Lung (tissue), 17 donors: ENCODE measurements at places on chromosomes 5 and 9. TPM values are rescaled to one million over a fixed set of nuclear protein-coding genes. Genes with fewer than 3 reads are reported as not detected.

The ELL2 gene
- 30.6 TPM for polyA plus RNA-seq

The SCGB3A2 gene
- 914 TPM for polyA plus RNA-seq

- H3K4me3 ChIP-seq, result no peak overlapping the region
- H3K4me1 ChIP-seq, result no peaks in the 10 kb centered on the region
- DNase-seq, result no peak
- H3K27me3 ChIP-seq, result no peaks in the 10 kb centered on the region
Measured at GRCh38 chr9:109269081-109269480, 51.8 kb downstream of the EPB41L4B start.

The PTGES gene
- polyA plus RNA-seq, result 19.8 TPM

- no peak overlapping the region for H3K4me3 ChIP-seq
- H3K4me1 ChIP-seq, result peaks cover 7% of the 10 kb centered on the region
- peak overlapping the region; percentile 43 for H3K27ac ChIP-seq
- no peaks in the 10 kb centered on the region for H3K27me3 ChIP-seq
- H3K36me3 ChIP-seq, result no peaks in the 10 kb centered on the region
Measured at GRCh38 chr5:149452665-149453617, 73.8 kb upstream of the IL17B start.

- no peaks in the 10 kb centered on the region for H3K27me3 ChIP-seq
- H3K4me3 ChIP-seq, result no peak overlapping the region
- H3K4me1 ChIP-seq, result no peaks in the 10 kb centered on the region
- no peak for DNase-seq
Measured at GRCh38 chr5:76684756-76685519, 31.0 kb upstream of the F2R start.

The C6 gene
- 2.4 TPM for polyA plus RNA-seq

GRCh38 chr5:122182491-122182921, 53.2 kb downstream of the ZNF474 start:
- H3K4me1 ChIP-seq, result peaks cover 3% of the 10 kb centered on the region
- no peaks in the 10 kb centered on the region for H3K36me3 ChIP-seq
- H3K4me3 ChIP-seq, result no peak overlapping the region
- DNase-seq, result peak; percentile 61
- no peaks in the 10 kb centered on the region for H3K27me3 ChIP-seq

GRCh38 chr9:113446323-113446740, 17.2 kb upstream of the RGS3 start:
- no peaks in the 10 kb centered on the region for H3K4me1 ChIP-seq
- peak; percentile 77 for DNase-seq
- no peak overlapping the region for H3K27ac ChIP-seq
- no peaks in the 10 kb centered on the region for H3K27me3 ChIP-seq
- H3K4me3 ChIP-seq, result no peak overlapping the region

DNA sequence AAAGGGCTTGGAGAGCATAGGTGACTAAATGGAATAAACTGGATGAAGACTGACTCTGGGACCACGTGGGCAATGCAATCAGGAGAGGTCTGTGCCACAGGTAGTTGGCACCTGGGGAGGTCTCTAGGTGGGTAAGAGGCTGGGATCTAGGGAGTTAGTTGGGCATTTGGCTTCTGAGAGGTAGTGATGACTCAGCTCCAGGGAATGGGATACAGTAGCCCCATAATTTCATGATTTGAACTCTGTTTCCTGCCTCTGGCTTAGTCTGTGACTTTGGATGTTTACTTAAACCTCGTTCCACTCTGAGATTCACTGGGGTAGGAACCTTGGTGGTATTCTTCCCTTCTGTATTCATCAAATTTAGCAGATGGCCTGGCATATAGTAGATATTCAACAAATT, 240.8 kb downstream of the KIF4B start:
- H3K27ac ChIP-seq, result no peak overlapping the region
- H3K27me3 ChIP-seq, result no peaks in the 10 kb centered on the region
- H3K4me1 ChIP-seq, result no peaks in the 10 kb centered on the region
- no peaks in the 10 kb centered on the region for H3K36me3 ChIP-seq
- H3K4me3 ChIP-seq, result no peak overlapping the region

GRCh38 chr9:85056203-85056572, 386.7 kb downstream of the NTRK2 start:
- no peaks in the 10 kb centered on the region for H3K4me1 ChIP-seq
- no peak overlapping the region for H3K4me3 ChIP-seq
- no peaks in the 10 kb centered on the region for H3K27me3 ChIP-seq
- H3K36me3 ChIP-seq, result no peaks in the 10 kb centered on the region
- no peak for DNase-seq
- no peak overlapping the region for H3K27ac ChIP-seq

DNA sequence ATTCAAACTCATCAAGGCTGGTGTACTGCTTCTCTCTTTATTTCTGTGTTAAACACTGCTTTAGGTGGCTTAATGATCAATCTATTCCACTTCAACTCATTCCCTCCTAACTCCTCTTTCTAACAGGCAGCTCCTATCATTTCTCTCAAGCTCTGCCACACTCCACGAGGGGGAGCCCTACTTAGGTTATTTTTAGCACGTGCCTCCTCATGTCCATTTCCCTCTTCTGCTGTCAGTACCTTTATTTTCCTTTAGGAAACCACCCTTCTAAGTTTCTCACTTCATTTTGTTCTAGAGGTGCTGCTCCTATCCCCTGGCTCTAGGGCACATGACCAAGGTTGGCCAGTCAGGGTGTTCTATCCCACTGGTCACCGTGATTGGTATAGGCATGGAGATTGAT, 6.7 kb upstream of the BRINP1 start:
- no peaks in the 10 kb centered on the region for H3K4me1 ChIP-seq
- no peaks in the 10 kb centered on the region for H3K36me3 ChIP-seq
- H3K4me3 ChIP-seq, result no peak overlapping the region
- DNase-seq, result no peak

DNA sequence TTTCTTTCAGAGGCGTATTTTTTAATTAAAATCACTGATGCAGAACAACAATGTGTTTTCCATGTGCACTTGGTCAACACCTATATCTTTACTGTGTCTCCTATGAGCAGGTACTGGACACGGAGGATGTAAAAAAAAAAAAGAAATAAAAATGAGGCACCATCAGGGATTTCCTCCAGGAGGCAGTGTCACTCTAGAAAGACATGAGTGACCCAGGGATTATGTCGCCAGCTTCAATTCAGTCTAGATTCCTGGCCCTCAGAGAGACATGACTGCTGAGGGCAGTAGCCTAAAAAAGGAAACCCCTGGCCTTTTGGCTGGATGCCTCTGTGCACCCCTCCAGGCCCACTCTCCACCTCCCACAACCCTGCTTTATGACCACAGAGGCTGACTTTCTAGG, 18.3 kb upstream of the IL33 start:
- no peak overlapping the region for H3K4me3 ChIP-seq
- no peaks in the 10 kb centered on the region for H3K36me3 ChIP-seq
- no peaks in the 10 kb centered on the region for H3K27me3 ChIP-seq
- no peak for DNase-seq
- no peaks in the 10 kb centered on the region for H3K4me1 ChIP-seq
- no peak overlapping the region for H3K27ac ChIP-seq

The SOWAHA gene
- 0.10 TPM for polyA plus RNA-seq

The TAF11L9 gene
- not detected for polyA plus RNA-seq

GRCh38 chr5:79182141-79182540, 53.8 kb upstream of the JMY start:
- no peak overlapping the region for H3K27ac ChIP-seq
- peaks cover 2% of the 10 kb centered on the region for H3K4me1 ChIP-seq
- no peaks in the 10 kb centered on the region for H3K27me3 ChIP-seq
- no peaks in the 10 kb centered on the region for H3K36me3 ChIP-seq

The IRX1 gene
- polyA plus RNA-seq, result 3.6 TPM

DNA sequence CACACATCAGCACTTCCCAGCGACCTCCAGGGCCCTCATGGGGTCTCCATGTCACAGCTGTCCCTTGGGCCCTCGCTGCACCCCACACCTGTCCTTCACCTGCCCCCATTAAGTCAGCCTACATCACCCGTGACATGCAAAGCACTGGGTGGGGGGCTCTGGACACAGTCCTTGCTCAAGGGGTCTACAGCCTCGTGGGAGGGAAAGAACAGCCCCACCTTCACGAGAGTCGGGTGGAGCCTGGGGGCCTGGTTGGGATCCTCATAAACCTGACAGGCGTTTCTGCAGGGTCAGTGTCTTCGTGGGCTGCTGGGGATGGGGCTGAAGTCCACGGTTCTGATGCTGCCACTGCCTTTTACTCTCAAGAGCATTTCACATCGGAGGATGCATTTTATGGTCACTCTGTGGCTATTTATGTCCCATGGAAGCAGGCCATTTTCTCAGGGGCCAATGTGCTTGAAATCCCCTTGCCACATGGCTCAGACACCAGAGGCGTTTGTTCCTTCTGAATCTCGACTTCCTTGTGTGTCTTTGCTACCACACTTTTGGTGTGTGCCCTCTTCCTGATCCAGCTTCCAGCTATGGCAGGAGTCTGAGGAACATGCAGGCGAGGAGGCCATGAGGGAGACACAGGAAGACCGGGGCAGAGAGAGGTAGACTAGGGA, at the start of gene OR2V1:
Gene OR2V1 (minus strand): TSS at position 338 of the 665 bp plus-strand sequence. CDS start 5,865 bp downstream, outside the sequence.
- no peak within 1 kb of the TSS for H3K27ac ChIP-seq
- no peak for DNase-seq
- peaks cover 22% of the 10 kb centered on the region for H3K27me3 ChIP-seq
- no peak within 1 kb of the TSS for H3K4me3 ChIP-seq
- H3K36me3 ChIP-seq, result no peaks in the 10 kb centered on the region

The SOHLH1 gene
- polyA plus RNA-seq, result not detected

The PKD2L2 gene
- 0.05 TPM for polyA plus RNA-seq

The MPDZ gene
- polyA plus RNA-seq, result 10.0 TPM

GRCh38 chr5:91140657-91141056, 242.5 kb downstream of the ARRDC3 start:
- H3K27ac ChIP-seq, result no peak overlapping the region
- DNase-seq, result no peak
- no peaks in the 10 kb centered on the region for H3K27me3 ChIP-seq
- H3K36me3 ChIP-seq, result no peaks in the 10 kb centered on the region

DNA sequence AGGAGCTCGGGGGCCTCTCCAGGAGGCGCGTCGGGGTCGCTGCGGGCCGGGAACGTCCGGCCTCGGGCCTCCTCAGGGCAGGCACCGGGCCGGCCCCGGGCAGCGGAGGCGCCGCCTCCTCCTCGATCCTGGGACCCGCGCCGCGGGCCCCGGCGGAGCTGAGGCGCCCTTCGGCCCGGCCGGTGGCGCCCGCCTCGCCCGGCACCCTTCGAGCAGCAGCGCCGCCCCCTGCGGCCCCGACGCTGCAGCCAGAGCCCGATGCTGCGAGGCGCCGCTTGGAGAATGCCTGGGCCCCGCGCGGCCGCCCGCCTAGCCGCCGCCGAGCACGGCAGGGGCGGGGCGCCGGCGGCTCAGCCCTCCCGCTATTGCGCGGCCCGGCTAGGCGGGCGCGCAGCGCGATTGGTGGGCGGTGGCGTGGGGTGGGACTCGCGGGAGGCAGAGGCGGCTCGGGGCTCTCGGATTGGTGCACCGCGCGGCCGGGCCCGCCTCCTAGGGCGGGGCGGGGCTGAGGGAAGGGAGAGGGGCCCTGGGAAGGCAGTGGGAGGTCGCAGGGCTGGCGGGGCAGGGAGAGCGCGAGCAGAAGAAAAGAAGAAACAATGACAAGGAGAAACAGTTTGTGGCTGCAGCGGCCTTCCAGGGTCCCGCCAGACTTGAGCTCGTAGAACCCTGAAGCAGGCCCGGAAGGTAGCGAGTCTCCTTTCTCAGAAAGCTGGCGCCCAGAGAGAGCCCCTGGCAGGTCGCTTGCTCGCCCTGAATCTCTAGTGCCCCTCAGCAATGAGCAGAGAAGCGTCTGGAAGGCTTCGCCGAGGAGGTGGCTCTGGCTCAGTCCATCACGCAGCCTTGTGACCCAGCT, at the start of gene EEIG1:
Gene EEIG1 (minus strand): TSS at position 284 of the 853 bp plus-strand sequence. CDS start 852 bp downstream, outside the sequence.
- peaks cover 14% of the 10 kb centered on the region for H3K4me1 ChIP-seq
- peak within 1 kb of the TSS; percentile 91 for H3K27ac ChIP-seq
- H3K36me3 ChIP-seq, result no peaks in the 10 kb centered on the region

The NDST1 gene
- 45.6 TPM for polyA plus RNA-seq

DNA sequence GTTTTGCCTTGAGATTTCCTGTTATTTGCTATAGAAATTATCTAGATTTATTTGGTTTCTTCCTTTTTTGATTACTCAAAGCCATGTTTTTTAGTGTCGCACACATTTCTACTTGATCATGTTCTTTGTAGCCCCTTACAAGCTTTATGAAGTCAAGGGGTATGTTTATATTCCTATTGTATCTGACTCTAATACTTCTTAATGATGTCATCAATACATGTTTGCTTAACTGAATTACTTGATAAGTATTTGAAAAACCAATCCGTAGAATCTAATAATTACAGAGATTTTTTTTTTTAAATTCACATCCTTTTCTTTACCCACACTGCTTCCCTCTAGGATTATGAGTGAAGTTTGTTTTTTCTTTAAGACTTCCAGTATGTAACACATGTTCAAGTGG, 53.0 kb downstream of the CDC42SE2 start:
- H3K27ac ChIP-seq, result no peak overlapping the region
- no peak overlapping the region for H3K4me3 ChIP-seq
- H3K36me3 ChIP-seq, result peaks cover 1% of the 10 kb centered on the region
- no peaks in the 10 kb centered on the region for H3K4me1 ChIP-seq
- no peaks in the 10 kb centered on the region for H3K27me3 ChIP-seq

- H3K27ac ChIP-seq, result no peak overlapping the region
- no peak overlapping the region for H3K4me3 ChIP-seq
- no peaks in the 10 kb centered on the region for H3K4me1 ChIP-seq
- no peaks in the 10 kb centered on the region for H3K36me3 ChIP-seq
- peak; percentile 71 for DNase-seq
Measured at GRCh38 chr9:130159057-130159456, 13.1 kb upstream of the NCS1 start.

GRCh38 chr9:121717141-121717991, 65.9 kb downstream of the DAB2IP start:
- H3K4me1 ChIP-seq, result peaks cover 37% of the 10 kb centered on the region
- no peak overlapping the region for H3K27ac ChIP-seq
- no peak overlapping the region for H3K4me3 ChIP-seq
- DNase-seq, result no peak

GRCh38 chr9:100011062-100011681, 87.6 kb downstream of the ERP44 start:
- H3K27ac ChIP-seq, result no peak overlapping the region
- H3K4me1 ChIP-seq, result no peaks in the 10 kb centered on the region
- H3K27me3 ChIP-seq, result no peaks in the 10 kb centered on the region
- H3K4me3 ChIP-seq, result no peak overlapping the region

- no peak overlapping the region for H3K27ac ChIP-seq
- H3K4me3 ChIP-seq, result no peak overlapping the region
- no peaks in the 10 kb centered on the region for H3K4me1 ChIP-seq
- H3K36me3 ChIP-seq, result no peaks in the 10 kb centered on the region
- DNase-seq, result no peak
- no peaks in the 10 kb centered on the region for H3K27me3 ChIP-seq
Measured at GRCh38 chr5:160602744-160603143, 181.1 kb downstream of the PTTG1 start.

DNA sequence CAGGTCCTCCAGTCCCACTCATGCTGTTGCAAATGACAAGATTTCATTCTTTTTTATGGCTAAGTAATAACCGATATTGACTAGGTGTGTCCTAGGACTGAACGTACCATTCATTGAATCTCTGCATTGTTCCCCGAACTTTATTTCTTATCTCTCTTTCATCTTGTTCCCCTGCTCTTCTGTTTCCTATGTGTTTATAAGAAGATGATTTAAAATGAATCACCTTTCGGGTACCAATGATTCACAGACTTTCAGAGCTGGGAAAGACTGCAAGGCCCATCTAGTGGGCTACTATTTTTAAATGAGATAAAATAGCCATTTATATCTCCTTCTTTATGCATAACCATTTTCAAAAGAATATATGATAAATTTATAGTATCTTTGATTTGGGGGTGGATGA, 133.0 kb downstream of the CDH18 start:
- no peak overlapping the region for H3K4me3 ChIP-seq
- no peaks in the 10 kb centered on the region for H3K4me1 ChIP-seq
- H3K36me3 ChIP-seq, result no peaks in the 10 kb centered on the region
- no peaks in the 10 kb centered on the region for H3K27me3 ChIP-seq

The BSPRY gene
- 9.2 TPM for polyA plus RNA-seq

GRCh38 chr5:98510143-98510985, 263.1 kb upstream of the RGMB start:
- H3K27me3 ChIP-seq, result no peaks in the 10 kb centered on the region
- no peak overlapping the region for H3K27ac ChIP-seq
- H3K4me1 ChIP-seq, result no peaks in the 10 kb centered on the region
- no peak for DNase-seq
- no peak overlapping the region for H3K4me3 ChIP-seq
